Mesothelial cell of epicardium (in vitro differentiated cells): ENCODE measurements at places on chromosomes 4 and X. TPM values are rescaled to one million over a fixed set of nuclear protein-coding genes. Genes with fewer than 3 reads are reported as not detected.

GRCh38 chrX:22526339-22526738 is 253.6 kb downstream of the CBLL2 start:
- H3K27ac ChIP-seq = no peak overlapping the region
- no peaks in the 10 kb centered on the region for H3K4me1 ChIP-seq
- no peak overlapping the region for H3K4me3 ChIP-seq
- DNase-seq = no peak

GRCh38 chrX:15755091-15755490 is 17.0 kb downstream of the CA5B start:
- no peaks in the 10 kb centered on the region for H3K27me3 ChIP-seq
- no peak overlapping the region for H3K4me3 ChIP-seq
- peaks cover 12% of the 10 kb centered on the region for H3K36me3 ChIP-seq

GRCh38 chr4:83569987-83570386 is 34.1 kb downstream of the GPAT3 start:
- no peak overlapping the region for H3K27ac ChIP-seq
- H3K4me3 ChIP-seq = no peak overlapping the region
- DNase-seq = no peak
- H3K36me3 ChIP-seq = no peaks in the 10 kb centered on the region

DNA sequence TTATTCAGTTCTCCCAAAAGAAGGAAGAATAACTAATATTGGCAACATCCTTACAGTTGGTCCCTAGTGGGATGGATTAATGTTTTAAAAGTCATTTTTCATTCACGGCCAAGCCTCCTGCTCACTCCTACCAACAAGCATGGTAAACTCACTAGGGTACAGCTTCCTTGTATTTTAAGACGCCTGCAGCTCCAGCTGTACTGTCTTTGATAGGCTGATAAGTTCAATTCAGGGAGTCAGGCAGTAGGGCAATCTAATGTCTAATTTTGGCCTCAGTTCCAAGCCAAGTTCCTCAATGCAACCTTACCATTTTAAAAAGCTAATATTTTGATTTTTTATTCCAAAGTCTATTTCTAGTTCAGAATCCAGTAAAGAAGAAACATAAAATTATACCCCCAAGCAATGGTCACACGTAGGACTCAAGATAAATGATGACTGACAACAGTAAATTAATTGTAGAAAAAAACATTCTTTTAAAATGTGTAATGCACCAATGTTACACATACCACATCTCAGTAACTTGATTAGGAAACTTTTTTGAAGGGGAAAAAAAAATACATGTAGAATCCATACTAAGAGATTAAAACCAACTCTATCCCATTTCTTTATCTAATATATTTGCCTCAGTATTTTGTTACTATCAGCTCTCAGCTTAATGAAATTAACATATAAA is 9.3 kb downstream of the LCORL start:
- H3K36me3 ChIP-seq = no peaks in the 10 kb centered on the region
- H3K27ac ChIP-seq = peak overlapping the region; percentile 33
- peaks cover 36% of the 10 kb centered on the region for H3K4me1 ChIP-seq
- no peak for DNase-seq

- H3K4me1 ChIP-seq = peaks cover 23% of the 10 kb centered on the region
- DNase-seq = peak; percentile 72
- peak within 1 kb of the TSS; percentile 59 for H3K27ac ChIP-seq
- peak within 1 kb of the TSS; percentile 88 for H3K4me3 ChIP-seq
- no peaks in the 10 kb centered on the region for H3K27me3 ChIP-seq
These were observed at the start of gene STBD1 for GRCh38 chr4:76305971-76306881. Gene STBD1, plus strand, starts transcription at chr4:76306733. Its CDS starts 37 bp downstream, at chr4:76306770.

DNA sequence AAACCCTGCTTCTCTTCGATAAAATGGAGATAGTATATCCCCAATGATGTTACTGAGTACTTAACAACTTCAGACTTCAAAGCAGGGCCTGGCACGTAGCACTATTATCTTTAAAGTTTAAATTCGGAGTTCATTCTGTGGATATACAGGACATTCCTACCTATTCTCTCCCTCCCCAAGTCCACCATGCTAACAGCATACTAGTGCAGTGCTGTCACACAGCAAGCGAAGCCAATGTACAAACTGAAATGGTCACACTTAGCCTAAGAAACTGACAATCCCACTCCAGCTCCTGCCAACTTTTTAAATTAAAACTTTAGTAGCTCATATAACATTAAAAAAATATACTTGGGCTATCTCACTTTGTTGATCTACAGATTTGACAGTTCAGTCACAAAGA is 1.2 kb upstream of the DNAJB14 start:
- peaks cover 6% of the 10 kb centered on the region for H3K36me3 ChIP-seq
- peaks cover 32% of the 10 kb centered on the region for H3K4me1 ChIP-seq
- H3K27me3 ChIP-seq = no peaks in the 10 kb centered on the region

GRCh38 chr4:2275546-2276251 is 13.8 kb upstream of the MXD4 start:
- peaks cover 10% of the 10 kb centered on the region for H3K4me1 ChIP-seq
- H3K4me3 ChIP-seq = no peak overlapping the region
- no peak for DNase-seq
- no peaks in the 10 kb centered on the region for H3K27me3 ChIP-seq
- no peak overlapping the region for H3K27ac ChIP-seq

- H3K27ac ChIP-seq = no peak overlapping the region
- no peaks in the 10 kb centered on the region for H3K27me3 ChIP-seq
- peaks cover 3% of the 10 kb centered on the region for H3K4me1 ChIP-seq
- DNase-seq = no peak
- H3K36me3 ChIP-seq = no peaks in the 10 kb centered on the region
- H3K4me3 ChIP-seq = no peak overlapping the region
These were observed 307.0 kb downstream of the ANK2 start for GRCh38 chr4:113356453-113356852.

DNA sequence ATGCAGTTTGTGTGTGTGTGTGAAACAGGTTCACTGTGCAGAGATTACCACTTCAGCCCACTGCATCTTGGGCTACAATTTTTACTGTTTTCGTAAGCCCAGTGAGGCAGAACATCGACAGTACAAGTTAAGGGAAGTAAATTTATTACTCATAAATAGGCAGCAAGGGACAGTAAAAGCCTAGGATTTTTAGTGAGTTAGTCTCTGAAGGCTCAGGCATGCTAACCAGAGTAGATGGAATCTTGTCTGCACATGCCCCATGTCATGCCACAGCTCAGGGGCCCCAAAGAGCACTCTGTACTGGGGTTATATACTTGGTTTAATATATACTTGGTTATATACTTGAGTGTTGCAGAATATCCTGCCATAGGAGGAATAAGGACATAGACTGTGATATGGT is 825.7 kb downstream of the TECRL start:
- no peak overlapping the region for H3K27ac ChIP-seq
- H3K4me1 ChIP-seq = peaks cover 2% of the 10 kb centered on the region
- DNase-seq = no peak
- no peak overlapping the region for H3K4me3 ChIP-seq
- H3K36me3 ChIP-seq = no peaks in the 10 kb centered on the region
- no peaks in the 10 kb centered on the region for H3K27me3 ChIP-seq

GRCh38 chrX:23993012-23993633 is 33.9 kb downstream of the KLHL15 start:
- no peak overlapping the region for H3K4me3 ChIP-seq
- peak overlapping the region; percentile 72 for H3K27ac ChIP-seq
- no peaks in the 10 kb centered on the region for H3K27me3 ChIP-seq
- no peak for DNase-seq
- peaks cover 10% of the 10 kb centered on the region for H3K4me1 ChIP-seq

DNA sequence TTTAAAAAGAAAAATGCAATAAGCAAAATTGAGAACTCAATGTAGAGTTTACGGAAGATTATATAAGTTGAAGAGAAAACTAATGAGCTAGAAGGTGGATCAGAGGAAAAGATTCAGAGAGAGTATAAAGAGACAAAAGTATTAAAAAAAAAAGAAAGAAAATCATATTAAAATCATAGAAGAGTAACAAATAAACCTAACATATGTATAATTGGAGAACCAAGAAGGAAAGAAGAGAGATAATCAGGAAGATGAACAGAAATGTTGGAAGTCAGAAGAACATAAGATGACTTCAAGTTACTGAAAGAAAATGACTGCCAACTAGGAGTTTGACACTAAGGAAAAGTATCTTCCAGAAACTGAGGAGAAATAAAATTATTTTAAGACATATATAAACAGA is 34.3 kb upstream of the ANTXR2 start:
- H3K27ac ChIP-seq = no peak overlapping the region
- no peak overlapping the region for H3K4me3 ChIP-seq
- no peaks in the 10 kb centered on the region for H3K4me1 ChIP-seq
- peaks cover 10% of the 10 kb centered on the region for H3K36me3 ChIP-seq
- DNase-seq = no peak
- no peaks in the 10 kb centered on the region for H3K27me3 ChIP-seq

- peaks cover 31% of the 10 kb centered on the region for H3K36me3 ChIP-seq
- H3K4me1 ChIP-seq = no peaks in the 10 kb centered on the region
- no peak for DNase-seq
These were observed 963.1 kb downstream of the RPA4 start for GRCh38 chrX:97846718-97847237.

DNA sequence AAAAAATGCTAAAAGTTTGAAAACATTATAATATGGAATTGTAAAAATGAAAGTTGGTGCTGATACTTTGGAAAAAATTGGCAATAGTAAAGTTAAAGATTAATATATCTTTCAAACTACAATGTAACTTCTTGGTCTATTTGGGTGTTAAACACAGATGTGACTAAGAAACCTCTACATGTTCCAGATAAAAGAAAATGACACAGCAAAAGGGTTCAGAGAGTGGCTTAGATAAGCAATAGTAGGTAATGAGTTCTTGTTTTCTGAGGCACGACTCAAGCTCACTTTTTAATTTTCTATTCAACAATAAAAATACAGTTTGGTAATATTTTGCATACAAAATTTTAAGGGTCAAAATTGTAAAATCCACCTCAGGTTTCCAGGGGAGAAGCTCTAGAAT is 292.7 kb downstream of the GALNTL6 start:
- H3K4me3 ChIP-seq = no peak overlapping the region
- H3K27ac ChIP-seq = no peak overlapping the region
- H3K36me3 ChIP-seq = no peaks in the 10 kb centered on the region

DNA sequence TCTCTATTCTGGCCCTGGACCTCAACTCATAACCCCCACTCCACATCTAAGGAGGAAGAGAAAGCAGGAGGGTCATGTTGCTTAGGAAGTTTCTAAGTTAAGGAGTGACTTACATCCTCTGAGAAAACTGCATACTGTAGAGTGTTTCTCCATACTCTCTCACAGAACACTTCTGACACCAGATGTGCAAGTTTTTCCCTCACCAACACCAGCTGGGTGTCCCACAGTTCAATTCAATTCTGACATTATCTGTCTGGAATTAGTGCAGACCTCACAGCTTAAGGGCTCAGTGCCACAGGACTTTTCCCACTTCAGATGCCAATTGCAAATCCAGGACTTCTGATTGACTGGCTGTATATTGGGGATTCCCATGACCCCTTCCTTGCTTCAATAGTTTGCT is 89.0 kb upstream of the SFRP2 start:
- H3K27me3 ChIP-seq = peaks cover 2% of the 10 kb centered on the region
- H3K4me1 ChIP-seq = no peaks in the 10 kb centered on the region
- peaks cover 10% of the 10 kb centered on the region for H3K36me3 ChIP-seq
- no peak overlapping the region for H3K27ac ChIP-seq
- H3K4me3 ChIP-seq = no peak overlapping the region

- DNase-seq = no peak
- no peak overlapping the region for H3K4me3 ChIP-seq
- no peaks in the 10 kb centered on the region for H3K27me3 ChIP-seq
- no peaks in the 10 kb centered on the region for H3K36me3 ChIP-seq
- no peak overlapping the region for H3K27ac ChIP-seq
These were observed 7.3 kb upstream of the GLOD5 start for GRCh38 chrX:48754238-48754637.

GRCh38 chrX:133300591-133300990 is 82.4 kb upstream of the TFDP3 start:
- peaks cover 9% of the 10 kb centered on the region for H3K36me3 ChIP-seq
- H3K27me3 ChIP-seq = no peaks in the 10 kb centered on the region
- DNase-seq = no peak
- peaks cover 18% of the 10 kb centered on the region for H3K4me1 ChIP-seq
- H3K27ac ChIP-seq = no peak overlapping the region

- DNase-seq = no peak
- peaks cover 2% of the 10 kb centered on the region for H3K4me1 ChIP-seq
- H3K4me3 ChIP-seq = no peak overlapping the region
- H3K27me3 ChIP-seq = no peaks in the 10 kb centered on the region
These were observed 58.1 kb downstream of the SLC30A9 start for GRCh38 chr4:42048394-42048793.

GRCh38 chrX:29196501-29196900 is 609.3 kb downstream of the IL1RAPL1 start:
- H3K27me3 ChIP-seq = no peaks in the 10 kb centered on the region
- DNase-seq = no peak
- no peak overlapping the region for H3K27ac ChIP-seq

- peaks cover 32% of the 10 kb centered on the region for H3K4me1 ChIP-seq
- no peak for DNase-seq
- H3K36me3 ChIP-seq = no peaks in the 10 kb centered on the region
- no peak overlapping the region for H3K27ac ChIP-seq
- peaks cover 46% of the 10 kb centered on the region for H3K27me3 ChIP-seq
These were observed 3.4 kb downstream of the GRID2 start for GRCh38 chr4:92307181-92307580.

DNA sequence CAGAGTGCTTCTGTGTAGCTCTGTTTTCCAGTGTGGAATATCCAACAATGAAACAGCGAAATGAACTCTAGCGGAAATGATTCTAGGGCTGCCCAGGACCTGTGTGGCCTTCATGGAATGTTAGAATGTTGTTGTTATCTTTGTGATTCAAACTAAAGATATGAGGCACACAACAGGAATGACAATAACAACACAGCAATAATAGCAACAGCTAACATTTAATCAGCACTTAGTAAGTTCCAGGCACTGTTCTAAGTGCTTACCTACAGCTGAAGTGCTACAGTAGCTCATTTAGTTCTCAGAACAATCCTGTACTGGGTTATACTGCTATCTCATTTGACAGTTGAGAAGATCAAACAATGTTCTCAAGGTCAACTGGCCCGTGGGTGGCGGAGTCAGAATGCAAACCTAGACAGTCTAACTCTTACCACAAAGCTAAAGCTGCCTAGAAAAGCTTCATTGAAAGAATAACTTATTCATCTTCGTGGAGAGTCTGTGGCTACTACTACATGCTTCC is 63.7 kb downstream of the MAML3 start:
- no peak overlapping the region for H3K4me3 ChIP-seq
- H3K36me3 ChIP-seq = peaks cover 4% of the 10 kb centered on the region
- no peak for DNase-seq
- H3K27ac ChIP-seq = no peak overlapping the region
- no peaks in the 10 kb centered on the region for H3K27me3 ChIP-seq

CXXC4 gene
- 4.6 to 5.1 TPM (median 5.0 TPM) in 3 replicates for total RNA-seq

UNC5C gene
- total RNA-seq = 76.7 to 77.9 TPM (median 77.1 TPM) in 3 replicates

AKAP4 gene
- total RNA-seq = not detected in 3 replicates

RBM46 gene
- total RNA-seq = 0.33 to 0.43 TPM (median 0.36 TPM) in 3 replicates

SMR3B gene
- total RNA-seq = not detected in 3 replicates
